Left renal cortex interstitium (tissue), 4 donors: ENCODE measurements at places on chromosomes 1 and 21. TPM values are rescaled to one million over a fixed set of nuclear protein-coding genes. Genes with fewer than 3 reads are reported as not detected.

Gene ZBTB7B
- 17.9 TPM for polyA plus RNA-seq

Gene OR2T12
- 0.04 TPM for polyA plus RNA-seq

Gene TDRD5
- polyA plus RNA-seq, result 4.0 TPM

Gene CD34
- polyA plus RNA-seq, result 116 TPM

Gene ANKRD65
- 10.2 TPM for polyA plus RNA-seq

- DNase-seq, result no peak
These were observed 189.8 kb upstream of the LYPLAL1 start for GRCh38 chr1:218983848-218984247.

DNA sequence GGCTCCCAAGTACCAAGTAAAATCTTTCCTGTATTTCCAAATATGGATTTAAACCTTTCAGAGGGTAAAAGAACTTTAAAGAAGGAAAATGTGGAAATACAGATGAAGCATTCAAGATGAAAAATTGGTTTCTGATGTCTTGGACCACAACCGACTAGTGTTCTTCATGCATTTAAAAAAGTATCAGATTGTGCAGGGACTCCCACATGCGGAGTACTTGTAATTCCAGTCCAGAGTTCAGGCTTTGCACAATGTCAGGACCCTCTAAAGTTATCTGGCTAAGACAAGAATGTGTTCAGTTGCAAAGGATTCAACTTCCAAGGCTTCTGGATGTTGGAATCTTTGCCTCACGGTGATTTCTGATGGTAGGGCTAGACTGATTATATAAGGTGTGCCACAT, 66.7 kb downstream of the RGL1 start:
- no peak for DNase-seq

DNA sequence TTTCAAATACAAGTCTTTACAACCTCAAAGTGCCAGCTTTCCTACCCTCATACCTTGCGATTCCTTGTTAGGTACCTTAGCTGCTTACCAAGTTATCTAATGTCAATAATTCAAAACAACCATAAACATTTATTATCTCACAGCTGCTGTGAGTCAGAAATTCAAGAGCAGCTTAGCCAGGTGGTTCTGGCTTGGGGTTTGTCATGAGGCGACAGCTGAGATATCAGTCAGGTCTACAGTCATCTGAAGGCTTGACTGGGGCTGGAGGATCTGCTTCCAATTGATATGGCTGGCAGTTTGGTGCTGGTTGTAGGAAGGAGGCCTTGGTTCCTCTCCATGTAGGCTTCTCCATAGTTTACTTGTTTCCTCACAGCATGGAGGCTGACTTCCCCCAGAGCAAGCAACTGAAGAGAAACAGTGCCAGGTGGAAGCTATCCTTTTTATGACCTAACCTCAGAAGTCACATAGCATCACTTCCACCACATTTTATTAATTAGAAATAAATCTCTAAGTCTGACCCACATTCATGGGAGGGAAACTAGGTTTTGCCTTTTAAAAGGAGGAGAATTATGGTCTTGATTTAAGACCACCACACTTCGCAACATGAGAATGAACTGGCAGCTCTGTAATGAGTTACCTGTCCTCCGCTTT, 103.3 kb upstream of the FGGY start:
- DNase-seq, result no peak

GRCh38 chr1:61606448-61607312, 118.3 kb downstream of the TM2D1 start:
- DNase-seq, result no peak

DNA sequence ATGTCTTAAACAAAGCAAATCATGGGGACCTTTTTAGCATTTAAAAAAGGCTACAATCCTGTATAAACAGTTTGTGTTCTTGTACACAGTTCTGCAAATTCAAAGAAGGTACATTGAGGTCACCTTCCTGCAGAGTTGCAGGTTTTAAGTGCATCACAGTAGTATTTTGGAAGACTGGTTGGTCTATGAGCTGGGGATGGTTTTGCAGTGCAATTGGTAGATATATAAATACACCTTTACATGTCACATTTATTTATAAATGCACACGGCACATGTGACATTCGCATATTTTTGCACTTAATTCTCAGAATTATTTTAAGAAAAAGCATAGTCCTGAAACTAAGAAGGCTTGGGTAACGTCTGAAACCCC, 599 bp upstream of the ITPKB start:
- DNase-seq, result no peak

DNA sequence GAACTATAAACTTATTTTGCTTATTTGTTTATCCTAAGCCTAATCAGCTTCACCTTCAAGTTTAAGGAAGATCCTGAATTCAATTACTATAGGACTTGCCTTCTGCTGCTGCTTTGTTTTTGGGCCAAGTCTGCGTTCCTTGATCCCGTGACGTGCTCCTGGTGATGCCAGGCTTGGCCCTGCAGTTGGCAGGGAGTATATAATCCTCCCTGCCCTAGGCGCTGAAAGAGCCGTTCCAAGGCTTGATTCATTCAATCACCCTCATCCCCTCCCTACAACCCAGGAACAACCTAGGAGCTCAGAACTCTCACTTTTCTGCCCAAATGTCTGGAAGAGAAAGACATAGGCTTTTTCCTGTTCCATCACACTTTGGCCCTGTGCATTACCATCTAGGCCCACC, 12.4 kb upstream of the LRRN2 start:
- no peak for DNase-seq

DNA sequence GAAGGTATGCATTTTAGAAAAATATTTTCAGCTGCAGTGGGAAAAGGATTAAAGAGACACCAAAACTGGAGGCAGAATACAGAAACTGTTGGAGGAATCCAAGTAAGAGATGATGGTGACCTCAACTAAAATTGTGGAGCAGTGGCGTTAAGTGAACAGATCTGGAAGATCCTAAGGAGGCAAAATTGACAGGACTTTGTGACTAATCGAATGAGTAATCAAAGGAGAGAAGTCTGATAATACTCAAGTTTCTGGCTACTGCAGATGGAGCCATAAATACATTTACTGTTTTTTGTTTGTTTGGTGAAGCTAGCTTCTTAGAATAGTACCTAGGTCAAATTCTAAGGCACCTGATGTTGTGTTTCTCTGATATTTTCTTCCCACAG, 3.1 kb downstream of the CTBS start:
- DNase-seq, result no peak

DNA sequence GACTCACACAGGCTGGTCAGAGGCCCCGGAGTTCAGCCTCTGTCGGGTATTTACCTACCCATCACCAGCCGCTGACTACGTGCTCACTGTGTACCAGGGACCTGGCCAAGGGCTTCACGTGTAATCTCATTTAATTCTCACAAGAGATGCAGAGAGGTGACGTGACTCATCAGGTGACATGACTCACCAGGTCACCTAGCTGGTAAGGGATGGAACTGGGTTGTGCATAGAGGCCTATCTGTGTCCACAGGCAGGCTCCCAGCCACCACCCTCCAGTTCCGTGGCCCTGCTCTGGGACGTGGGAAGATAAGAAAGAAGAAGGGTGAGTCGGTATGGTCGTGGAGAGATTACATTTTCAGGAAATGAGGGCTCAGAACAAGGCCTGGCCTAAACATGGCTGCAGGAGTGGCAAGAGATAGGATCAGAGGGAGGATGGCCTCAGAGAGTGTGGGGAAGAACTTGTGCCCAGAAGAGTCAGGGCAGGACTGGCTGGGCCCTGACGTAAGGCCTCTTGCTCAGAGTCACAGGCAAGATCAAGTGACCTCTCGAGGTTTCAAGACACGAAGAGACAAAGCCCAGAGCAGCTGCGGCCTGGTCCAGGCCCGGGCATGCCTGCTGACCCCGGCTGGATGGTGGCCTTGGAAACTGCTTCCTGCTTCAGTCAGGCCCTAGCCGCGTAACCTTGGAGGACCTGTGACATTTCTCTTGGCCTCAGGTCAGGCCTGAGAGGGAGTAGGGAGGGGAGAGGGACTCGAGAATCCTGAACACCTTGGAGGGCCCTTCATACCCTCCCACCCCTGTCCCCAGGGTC, 52.7 kb upstream of the WASF2 start:
- DNase-seq, result no peak

DNA sequence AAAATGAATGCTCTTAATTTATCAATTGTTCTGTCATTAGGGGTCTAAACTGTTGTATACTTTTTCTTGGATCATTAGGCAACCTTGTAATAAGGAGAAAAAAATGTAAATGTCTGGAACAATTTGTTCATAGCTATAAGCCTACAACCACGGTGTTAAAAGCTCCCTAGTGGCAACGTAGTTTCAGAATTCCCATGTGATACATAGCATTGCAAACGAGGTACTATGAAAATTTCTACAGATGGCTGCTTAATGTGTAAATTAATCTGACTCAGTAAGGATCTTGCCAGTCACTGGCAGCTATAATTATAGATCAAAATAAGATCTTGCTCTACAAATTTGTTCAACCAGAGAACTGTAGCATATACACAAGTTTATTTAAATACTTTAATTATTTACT, 304.1 kb upstream of the ADGRL4 start:
- DNase-seq, result no peak

DNA sequence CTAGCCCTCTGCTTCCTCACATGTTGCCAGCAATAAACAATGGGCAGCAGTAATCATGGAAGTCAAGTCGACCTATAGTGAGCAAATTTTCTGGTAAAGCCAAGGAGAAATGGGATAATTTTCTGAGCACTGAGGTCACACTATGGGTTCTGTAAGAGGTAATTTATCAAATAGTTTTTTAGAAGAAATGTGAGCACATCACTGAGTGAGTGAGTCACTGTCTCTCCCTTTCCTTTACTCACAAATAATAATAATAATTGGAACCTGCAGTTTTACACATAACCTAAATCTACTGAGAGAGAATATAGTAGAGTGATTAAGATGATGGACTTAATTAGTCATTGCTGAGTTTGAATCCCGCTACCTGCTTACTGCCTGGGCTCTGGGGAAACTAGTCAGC, 23.6 kb downstream of the SLC35F3 start:
- DNase-seq, result no peak

DNA sequence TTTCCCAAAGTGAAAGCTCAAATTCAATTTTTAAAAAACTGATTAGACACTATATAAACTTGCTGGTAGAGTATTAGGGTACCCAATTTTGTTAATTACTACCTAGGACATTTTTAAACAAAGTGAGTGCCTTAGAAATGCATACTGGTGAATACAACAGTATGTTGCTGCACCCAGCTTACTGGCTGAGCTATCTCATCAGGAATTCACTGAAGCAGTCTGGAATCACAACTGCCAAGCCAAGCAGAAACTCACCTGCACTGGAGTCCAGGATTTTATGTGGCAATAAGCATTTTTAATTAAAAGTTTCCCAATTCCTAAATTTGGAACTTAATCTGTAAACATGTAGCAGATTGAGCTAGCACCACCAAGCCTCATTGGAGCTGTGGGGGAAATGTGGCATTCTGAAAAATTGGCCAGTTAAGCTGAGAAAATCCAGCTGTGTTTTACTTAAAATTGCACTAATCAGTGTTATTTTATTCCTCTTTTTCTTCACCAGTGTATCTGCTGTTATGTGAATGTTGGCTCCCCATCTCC, 61.8 kb downstream of the CLEC20A start:
- no peak for DNase-seq
